H9 (cell line): ENCODE measurements at places on chromosomes 1 and 21. TPM values are rescaled to one million over a fixed set of nuclear protein-coding genes. Genes with fewer than 3 reads are reported as not detected.

DNA sequence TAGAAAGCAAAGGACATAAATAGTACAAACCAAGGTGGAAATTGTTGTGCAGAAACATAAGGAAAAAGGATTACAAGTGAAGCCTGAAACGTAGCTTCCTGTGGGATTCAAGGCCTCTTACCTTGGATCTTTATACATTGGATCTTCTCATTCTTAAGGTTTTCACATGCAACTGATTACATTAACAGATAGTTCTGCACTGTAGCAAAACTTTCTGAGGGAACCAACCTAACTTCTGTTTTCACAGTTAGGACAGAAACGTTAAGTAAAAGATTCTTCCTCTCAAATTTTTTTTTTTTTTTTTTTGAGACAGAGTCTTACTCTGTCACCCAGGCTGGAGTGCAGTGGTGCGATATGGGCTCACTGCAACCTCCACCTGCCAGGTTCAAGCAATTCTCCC is 7.8 kb upstream of the TM2D1 start:
- H3K36me3 ChIP-seq = no peaks in the 10 kb centered on the region
- H3K27me3 ChIP-seq = no peaks in the 10 kb centered on the region
- H3K4me1 ChIP-seq = peaks cover 3% of the 10 kb centered on the region; the same call in 1 of the 2 replicates
- no peak overlapping the region for H3K4me3 ChIP-seq
- no peak overlapping the region for H3K27ac ChIP-seq

DNA sequence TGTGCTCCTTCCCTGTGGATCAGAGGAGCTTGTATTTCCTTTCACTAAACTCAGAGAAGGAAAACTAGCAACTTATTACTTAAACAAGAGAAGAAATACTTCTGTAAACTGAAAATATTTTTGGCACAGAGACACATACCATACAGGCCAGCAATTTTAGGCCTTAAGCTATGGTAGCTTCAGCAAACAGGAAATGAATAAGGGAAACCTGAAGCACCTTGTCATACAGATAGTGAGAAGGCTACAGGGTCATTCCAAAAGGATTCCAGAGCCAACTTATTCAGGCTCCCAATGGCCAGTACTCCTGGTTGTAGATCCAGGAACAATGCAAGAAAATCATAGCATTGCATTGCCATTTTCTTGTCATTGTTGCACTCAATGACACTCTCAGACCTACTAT is 9.1 kb upstream of the KYAT3 start:
- H3K4me1 ChIP-seq = peaks cover 3% of the 10 kb centered on the region; the same call in 1 of the 2 replicates
- H3K36me3 ChIP-seq = no peaks in the 10 kb centered on the region
- H3K4me3 ChIP-seq = no peak overlapping the region

HAPLN2 gene
- total RNA-seq = 0.44 and 0.46 TPM in 2 replicates

DNA sequence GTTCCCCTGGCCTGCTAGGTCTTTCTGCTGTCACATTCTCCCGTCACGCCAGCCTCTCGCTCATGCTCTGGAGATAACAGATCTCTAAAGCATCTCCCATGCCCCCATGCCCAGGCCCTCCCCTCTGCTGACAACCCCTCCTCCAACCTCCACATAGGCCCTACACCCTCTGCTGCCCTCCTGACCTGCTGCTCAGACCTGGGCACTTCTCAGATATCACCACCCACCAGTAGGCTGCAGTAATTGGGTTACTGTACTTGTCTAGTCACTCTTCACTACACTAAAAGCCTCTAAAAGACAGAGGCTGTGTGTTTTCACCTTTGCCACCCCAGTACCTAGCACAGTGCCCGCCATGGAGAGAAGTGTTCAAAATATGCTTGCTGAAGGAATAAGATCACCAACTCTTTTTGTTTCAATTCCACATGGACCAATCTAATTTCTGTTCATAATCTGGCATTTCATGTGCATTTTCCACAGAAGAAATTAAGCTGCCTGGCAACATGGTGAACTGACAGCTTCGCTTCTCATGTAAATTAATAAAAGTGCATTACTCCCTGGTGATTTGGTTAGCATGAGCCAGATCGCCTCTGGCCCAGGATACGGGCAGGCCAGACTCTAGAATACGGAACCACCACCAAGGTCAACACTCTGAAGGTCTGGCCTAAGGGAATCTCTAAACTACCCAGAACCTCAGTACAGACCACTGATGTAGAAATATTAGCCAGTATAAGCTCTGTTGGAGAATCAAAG is 20.7 kb downstream of the LBR start:
- H3K4me1 ChIP-seq = no peaks in the 10 kb centered on the region; the same call in 1 of the 2 replicates
- no peak overlapping the region for H3K27ac ChIP-seq
- DNase-seq = no peak
- peaks cover 17% of the 10 kb centered on the region; the same call in 2 of the 3 replicates for H3K36me3 ChIP-seq
- H3K27me3 ChIP-seq = no peaks in the 10 kb centered on the region

TMEM125 gene
- 19.1 and 19.6 TPM in 2 replicates for total RNA-seq

SMPDL3B gene
- total RNA-seq = 49.5 and 51.3 TPM in 2 replicates

DTL gene
- total RNA-seq = 70.1 and 73.0 TPM in 2 replicates

GRCh38 chr1:152543820-152544219 is 22.8 kb downstream of the LCE3E start:
- H3K27me3 ChIP-seq = no peaks in the 10 kb centered on the region
- no peak overlapping the region for H3K4me3 ChIP-seq
- DNase-seq = no peak
- H3K4me1 ChIP-seq = no peaks in the 10 kb centered on the region
- no peak overlapping the region for H3K27ac ChIP-seq
